Caudate nucleus (tissue), 63 donors: ENCODE measurements at places on chromosomes 11 and 22.

GRCh38 chr11:14125529-14125928 is 163.0 kb downstream of the SPON1 start:
- no peak for DNase-seq

DNA sequence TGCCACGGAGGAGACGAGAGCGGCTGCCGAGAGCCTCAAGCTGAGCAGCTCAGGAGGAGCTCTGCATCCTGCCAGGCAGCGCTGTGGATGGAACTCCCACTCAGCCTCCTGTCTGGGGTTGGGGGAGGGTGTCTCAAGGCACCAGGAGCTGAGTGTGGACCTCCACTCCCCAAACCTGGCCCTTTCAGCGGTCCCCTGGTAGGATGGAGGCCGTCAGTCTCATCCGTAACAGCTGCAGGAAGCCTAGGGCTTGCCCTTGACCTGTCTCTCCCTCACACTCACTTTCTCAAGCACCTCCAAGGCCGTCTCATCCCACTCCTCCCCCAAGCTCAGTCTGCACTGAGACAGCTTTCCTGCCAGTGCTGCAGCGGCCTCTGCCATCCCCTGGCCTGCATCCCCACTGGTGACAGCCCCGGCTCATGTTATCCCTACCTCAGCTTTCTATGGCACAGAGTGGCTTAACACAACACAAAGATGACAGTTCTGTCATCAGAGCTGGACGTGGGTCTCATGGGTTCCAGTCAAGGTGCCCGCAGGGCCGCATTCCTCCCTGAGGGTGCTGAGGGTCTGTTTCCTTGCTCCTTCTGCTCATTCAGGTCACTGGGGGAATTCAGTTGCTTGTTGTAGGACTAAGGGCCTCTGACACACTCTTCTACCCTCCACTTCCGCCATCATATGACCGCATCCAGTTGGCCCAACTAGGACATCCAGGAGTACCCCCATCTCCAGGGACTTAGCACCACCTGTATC is 341.9 kb upstream of the B3GAT1 start:
- DNase-seq: no peak

DNA sequence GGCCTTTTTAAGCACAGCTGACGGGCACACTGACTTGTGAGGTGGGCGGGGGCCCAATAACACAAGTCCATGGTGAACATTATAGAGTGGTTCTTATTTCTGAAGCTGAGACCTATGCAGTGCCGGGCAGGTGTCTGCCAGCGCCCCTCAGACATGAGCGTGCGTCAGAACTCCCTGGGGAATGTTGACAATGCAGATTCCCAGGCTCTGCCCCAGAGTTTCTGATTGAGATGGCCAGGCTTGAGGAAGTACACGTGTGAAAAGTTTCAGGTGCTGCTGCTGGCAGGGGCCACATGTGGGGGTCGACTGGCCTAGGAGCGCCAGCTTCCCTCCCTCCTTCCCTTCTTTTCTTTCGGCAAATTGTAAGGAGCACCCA is 46.2 kb downstream of the TPCN2 start:
- no peak for DNase-seq

DNA sequence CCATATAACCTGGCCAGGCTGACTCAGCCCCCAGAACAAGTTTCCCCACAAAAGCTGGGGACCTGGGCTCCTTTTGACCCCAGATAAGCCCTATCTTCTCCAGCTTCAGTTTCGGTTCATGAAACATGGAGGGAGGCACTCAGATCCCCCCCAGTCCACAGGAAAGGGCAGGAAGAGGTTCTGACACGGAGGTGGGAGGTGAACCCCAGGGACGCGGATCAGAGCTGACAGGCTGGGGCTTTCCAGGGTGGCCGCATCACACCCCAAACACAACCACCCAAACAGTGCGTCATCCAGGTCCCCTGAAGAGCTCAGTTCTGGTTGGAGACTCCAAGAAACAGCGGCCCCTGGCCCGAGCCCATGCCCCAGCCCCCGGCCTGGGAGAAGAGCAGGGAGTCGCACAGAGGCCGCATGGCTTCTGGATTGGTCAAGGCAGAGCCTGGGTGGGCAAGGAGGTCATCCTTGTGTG is 44.3 kb upstream of the A4GALT start:
- DNase-seq: no peak
